Activated CD8-positive, alpha-beta memory T cell treated with anti-CD3 and anti-CD28 coated beads for 4 hours (primary cell): ENCODE measurements at places on chromosomes 7 and 10.

DNA sequence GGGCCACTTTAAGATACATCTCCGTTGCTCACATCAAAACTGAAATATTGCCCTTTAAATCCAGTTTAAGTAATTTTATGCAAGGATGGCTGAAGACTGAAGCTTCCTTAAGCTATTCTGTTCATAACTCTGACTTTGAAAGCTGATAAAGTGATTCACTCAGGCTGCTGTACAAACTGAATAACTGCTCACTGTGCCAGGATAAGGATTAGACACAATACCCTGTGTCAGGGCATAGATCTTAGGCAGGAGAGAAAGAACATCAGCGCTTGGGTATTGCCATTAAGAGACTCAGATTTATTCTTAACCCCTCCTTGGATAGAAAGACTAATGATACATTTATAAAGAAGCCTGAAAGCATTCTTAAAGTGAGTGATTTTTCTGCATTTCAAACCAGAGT lies 614.5 kb upstream of the ZWINT start:
- no peak for DNase-seq

DNA sequence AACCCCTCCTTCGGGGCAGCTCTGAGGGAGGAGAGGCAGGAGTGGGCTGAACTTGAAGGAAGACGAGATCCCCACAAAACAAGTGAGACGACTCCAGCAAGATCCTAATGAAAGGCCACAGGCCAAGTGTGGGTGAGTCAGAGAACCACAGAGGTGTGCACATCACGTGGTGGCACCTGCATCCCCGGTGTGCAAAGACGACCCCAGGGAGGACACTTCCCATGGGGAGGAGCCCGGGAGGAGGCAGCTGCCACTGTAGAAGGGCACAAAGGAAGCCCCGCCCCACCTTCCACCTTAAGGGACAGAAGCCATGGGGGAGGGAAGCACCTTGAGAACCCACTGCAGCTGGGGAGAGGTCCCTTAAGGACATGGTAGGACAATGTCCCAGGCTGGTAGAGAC lies 45.7 kb downstream of the ESYT2 start:
- no peak for DNase-seq

DNA sequence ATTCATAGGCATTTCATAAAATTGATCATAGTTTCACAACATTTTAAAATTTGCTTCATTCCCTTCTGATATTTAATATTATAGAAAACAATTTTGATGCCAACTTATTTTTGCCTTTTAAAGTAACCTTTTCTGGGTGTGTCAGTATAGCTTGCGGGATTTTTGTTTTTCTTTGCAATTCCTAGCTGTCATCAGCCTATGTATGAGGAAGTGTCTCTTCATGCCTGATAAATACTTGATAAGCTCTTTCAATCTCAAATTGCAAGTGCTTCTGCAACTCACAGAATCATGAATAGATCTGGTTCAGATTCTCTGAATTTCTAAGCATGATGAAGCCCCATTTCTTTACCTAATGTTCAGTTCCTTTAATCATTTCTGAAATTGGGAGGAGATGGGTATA lies 28.0 kb upstream of the ARHGAP21 start:
- DNase-seq = no peak

- DNase-seq = peak; percentile 2
Observed at GRCh38 chr10:13074563-13075451, 25.2 kb upstream of the OPTN start.

DNA sequence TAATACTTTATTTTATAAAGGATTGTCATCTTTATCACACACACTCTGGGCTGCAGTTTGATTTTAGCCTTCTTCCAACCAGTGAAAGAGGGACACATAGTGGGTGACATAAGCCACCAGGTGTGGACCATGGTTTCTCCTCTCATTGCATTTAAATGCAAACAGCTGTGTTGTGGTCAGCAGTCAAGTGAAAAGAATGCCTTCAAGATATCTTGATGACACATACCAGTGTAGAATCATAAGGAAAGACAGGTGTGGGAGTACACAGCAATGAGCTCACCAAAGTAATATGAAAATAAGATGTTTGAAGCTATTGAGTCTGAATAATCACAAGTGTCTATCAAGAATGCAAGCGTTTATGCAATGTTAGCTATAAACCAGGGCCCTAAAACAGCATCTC lies 580.0 kb downstream of the XPNPEP1 start:
- DNase-seq = no peak

DNA sequence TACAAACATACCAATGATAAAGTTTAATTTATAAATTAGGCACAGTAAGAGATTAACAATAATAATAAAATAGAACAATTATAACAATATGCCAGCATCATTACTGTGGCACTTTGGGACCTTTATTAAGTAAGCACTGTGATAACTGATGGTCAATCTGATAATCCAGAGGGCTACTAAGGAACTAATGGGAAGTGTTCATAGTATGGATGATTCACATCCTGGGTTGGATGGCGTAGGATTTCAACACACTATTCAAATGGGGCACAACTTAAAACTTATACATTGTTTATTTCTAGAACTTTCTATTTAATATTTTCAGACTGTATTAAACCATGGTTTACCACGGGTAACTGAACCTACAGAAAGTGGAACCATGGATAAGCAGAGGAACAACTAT lies 90.8 kb downstream of the KIF20B start:
- no peak for DNase-seq

GRCh38 chr7:17376595-17376994 lies 78.1 kb downstream of the AHR start:
- no peak for DNase-seq

DNA sequence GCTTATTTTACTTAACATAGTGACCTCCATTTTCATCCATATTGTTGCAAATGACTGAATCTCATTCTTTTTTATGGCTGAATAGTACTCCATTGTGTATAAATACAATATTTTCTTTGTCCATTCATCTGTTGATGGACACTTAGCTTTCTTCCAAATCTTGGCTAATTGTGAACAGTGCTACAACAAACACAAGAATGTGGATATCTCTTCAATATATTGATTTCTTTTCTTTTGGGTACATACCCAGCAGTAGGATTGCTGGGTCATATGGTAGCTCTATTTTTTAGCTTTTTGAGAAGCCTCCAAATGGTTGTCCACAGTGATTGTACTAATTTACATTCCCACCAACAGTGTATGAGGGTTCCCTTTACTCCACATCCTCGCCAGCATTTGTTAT lies 58.0 kb downstream of the CREB5 start:
- no peak for DNase-seq

DNA sequence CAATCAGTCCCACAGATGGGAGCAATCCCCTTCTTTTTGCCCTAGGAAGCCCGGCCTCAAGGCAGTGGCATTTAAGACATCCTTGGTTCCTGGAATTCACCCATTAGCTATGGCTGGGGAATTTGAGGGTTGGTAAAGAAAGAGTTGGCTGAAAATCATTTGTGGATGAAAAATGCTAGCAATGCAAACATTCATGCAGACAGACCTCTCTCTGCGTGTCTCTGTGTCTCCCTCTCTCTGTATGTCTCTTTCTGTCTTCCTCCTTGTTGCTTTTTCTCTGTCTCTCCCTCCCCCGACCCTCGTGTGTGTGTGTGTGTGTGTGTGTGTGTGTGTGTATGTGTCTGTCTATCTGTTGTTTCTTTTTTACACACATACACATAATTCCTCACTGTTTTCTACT lies 19.4 kb downstream of the LDB3 start:
- DNase-seq = no peak

GRCh38 chr7:105806592-105807447 lies 69.6 kb downstream of the ATXN7L1 start:
- DNase-seq = peak; percentile 48

DNA sequence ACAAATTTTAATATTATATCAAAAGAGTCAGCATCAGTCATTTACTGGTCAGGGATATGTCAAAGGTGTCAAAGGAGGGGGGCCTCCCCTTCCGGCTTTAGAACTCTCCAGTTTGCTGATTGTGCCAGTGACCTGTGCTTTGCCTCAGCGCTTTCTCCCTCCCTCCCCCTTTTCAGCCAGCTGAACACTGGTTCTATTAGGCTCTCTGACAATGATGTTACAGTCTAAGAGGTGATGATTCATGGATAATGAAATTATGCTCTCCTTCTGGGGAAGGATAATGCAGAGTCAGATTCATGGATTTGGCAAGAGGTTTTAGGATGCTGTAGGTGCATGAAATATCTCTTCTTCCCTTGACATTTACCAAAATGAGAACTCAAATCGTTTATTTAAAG lies 6.1 kb downstream of the LRRTM3 start:
- DNase-seq = no peak

- peak; percentile 51 for DNase-seq
Observed at GRCh38 chr10:12448729-12449391, 99.5 kb downstream of the CAMK1D start.

GRCh38 chr10:62810156-62810902 lies 5.8 kb downstream of the ADO start:
- no peak for DNase-seq

DNA sequence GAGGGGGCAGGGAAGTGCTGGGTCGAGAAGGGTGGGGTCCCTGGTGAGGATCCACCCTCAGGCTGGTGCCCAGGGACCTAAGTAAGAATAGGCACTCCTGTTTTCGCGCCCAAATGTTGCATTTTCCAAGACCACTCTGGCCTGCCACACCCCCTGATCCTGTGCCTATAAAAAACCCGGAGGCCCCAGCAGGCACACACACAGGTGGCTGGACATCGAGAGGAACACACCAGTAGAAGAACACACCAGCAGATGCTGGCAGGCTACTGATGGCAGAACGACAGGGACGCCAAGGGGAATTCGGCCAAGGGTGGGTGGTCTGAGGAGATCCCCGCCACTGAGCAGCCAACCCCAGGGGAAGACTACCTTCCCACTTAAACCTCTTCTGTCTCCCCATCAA lies 633.9 kb upstream of the POT1 start:
- no peak for DNase-seq

DNA sequence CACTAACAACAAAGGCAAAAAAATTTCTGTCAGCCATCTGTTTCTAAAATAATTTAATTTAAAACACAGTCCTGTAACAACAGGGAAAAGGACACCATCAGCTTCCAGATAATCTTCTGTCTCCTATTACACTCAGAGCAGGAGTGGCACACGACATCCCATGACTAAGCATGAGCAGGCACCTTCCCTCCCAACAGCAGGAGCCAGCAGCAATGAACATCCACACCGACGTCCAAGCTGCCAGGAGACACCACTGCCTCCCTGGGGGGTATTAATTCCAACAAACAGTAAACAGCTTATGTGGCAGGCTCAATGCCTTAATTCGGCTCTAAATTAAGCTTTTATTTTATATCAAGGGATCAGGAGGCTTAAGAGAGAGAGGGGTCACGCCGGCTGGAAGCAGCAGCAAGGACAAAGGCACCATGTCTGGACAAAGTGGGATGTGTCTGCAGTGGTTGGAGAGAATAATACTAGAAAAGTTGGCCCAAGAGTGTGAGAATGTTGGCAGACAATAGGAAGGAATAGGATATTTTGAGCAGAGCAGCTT lies 45.7 kb downstream of the KIAA1549 start:
- DNase-seq = no peak

DNA sequence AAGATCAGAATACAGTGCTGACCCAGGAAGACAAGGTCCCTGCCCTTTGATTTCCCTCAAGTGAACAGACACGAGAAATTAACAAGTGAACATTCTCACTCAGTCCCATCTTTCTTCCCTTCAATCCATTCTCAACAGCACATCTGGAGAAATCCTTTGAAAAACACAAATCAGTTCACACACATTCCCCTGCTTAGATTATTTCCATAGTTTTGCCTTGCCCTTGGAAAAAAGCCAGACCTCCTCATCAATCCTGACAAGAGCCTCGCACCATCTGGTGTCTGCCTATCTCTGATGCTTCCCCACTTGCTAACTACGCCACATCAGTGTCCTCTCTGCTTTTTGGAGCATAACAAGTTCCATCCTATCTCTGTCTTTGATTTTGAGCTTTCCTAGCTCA lies 94.4 kb upstream of the KIAA1217 start:
- DNase-seq = no peak

DNA sequence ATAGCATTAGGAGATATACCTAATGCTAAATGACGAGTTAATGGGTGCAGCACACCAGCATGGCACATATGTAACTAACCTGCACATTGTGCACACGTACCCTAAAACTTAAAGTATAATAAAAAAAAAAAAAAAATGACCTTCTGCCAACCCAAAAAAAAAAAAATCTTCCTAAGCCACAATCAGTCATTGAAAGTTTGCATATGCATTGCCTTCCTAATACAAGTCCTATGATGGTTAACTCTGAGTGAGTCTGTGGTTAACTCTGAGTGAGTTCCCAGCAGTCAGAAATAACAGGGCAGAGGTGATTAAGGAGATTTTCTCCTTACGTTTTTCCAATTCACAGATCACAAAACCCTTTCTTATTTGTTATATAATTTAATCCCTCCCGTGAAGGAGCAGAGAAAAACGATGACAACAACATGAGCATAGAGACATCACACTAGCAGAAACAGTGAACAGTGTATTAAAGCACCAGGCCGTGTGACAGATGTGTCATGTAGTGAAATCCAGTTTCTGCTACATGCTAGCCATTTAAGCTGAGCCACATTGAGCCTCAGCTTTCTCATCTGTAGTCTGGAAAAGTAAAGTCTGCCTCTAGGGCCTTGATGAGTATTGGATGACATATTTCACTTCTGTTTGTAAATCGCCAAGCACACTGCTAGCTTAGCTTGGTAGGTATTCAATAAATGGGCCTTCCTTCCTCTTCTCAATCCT lies 7.4 kb upstream of the RNF148 start:
- no peak for DNase-seq

GRCh38 chr10:77422491-77423338 lies 214.9 kb downstream of the KCNMA1 start:
- no peak for DNase-seq

- no peak for DNase-seq
Observed at GRCh38 chr10:47140761-47141348, 159.1 kb upstream of the GDF10 start.

DNA sequence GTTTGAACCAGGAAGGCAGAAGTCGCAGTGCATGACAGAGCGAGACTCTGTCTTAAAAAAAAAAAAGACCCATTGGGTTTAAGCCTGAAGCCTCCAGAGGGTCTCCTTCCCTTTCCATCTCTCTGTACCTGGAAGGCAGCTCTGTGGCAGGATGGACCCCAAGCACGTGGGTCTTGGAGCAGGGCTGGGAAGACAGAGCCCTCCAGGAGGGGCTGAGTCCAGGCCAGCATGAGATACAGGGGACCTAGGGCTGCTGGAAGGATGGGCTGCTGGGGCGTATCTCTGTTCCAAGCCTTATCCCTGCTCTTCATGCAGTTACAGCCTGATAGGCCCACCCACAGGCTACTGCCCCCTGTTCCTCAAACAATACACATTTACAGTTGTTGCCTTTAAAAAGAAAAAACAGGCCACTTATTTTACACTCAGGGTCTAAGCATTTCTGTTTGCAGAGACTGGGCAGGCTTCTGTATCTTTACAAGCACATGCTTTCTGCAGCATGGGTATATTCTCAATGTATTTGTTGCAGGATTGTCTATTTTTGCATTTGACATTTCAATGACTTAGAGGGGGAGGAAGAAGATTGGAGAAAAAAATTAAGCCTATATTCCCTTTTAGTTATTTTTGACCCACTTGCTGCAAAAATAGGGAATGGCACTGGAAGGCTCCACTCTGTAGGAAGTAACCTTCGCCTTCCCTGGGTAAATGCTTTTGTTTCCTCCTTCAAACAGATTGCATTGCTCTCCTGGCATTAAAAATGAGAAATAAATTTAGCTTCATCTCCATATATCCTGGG lies 60.1 kb downstream of the FAM171A1 start:
- no peak for DNase-seq

GRCh38 chr10:26727005-26727404 lies 29.5 kb downstream of the PDSS1 start:
- no peak for DNase-seq
